Lung microvascular endothelial cell (primary cell): ENCODE measurements at places on chromosomes 12 and 14. TPM values are rescaled to one million over a fixed set of nuclear protein-coding genes. Genes with fewer than 3 reads are reported as not detected.

PRICKLE1 gene
- total RNA-seq = 9.4 and 22.2 TPM in 2 replicates

EPYC gene
- not detected in 2 replicates for total RNA-seq

TAS2R7 gene
- not detected in 2 replicates for total RNA-seq

GCN1 gene
- 48.4 and 68.5 TPM in 2 replicates for total RNA-seq

TPPP2 gene
- not detected in 2 replicates for total RNA-seq

ADAM21 gene
- total RNA-seq = under 0.01 TPM in 2 replicates

SLC38A4 gene
- total RNA-seq = 1.1 and 1.6 TPM in 2 replicates

PRIMA1 gene
- total RNA-seq = not detected in 2 replicates

SOAT2 gene
- total RNA-seq = not detected in 2 replicates

WNT1 gene
- total RNA-seq = not detected in 2 replicates

REP15 gene
- total RNA-seq = 3.5 and 13.5 TPM in 2 replicates

CD69 gene
- total RNA-seq = 0.40 and 0.44 TPM in 2 replicates

B4GALNT1 gene
- under 0.01 TPM in 1 of 2 replicates, not detected in the other for total RNA-seq

HPD gene
- not detected in 2 replicates for total RNA-seq

HVCN1 gene
- total RNA-seq = 2.2 and 5.0 TPM in 2 replicates

MMP17 gene
- total RNA-seq = 5.0 and 9.9 TPM in 2 replicates

RNU4-1 gene
- total RNA-seq = under 0.01 TPM in 2 replicates

SLCO1C1 gene
- total RNA-seq = not detected in 2 replicates

TSHR gene
- total RNA-seq = not detected in 2 replicates

SERPINA10 gene
- not detected in 2 replicates for total RNA-seq

RASSF9 gene
- total RNA-seq = 4.1 and 10.9 TPM in 2 replicates

MGST1 gene
- total RNA-seq = 10.5 and 12.9 TPM in 2 replicates

TAS2R50 gene
- 1.1 and 1.2 TPM in 2 replicates for total RNA-seq

MYO1H gene
- not detected in 2 replicates for total RNA-seq

KRT83 gene
- total RNA-seq = not detected in 2 replicates

SERPINA6 gene
- total RNA-seq = not detected in 2 replicates

ANO2 gene
- 14.4 and 84.1 TPM in 2 replicates for total RNA-seq

MIP gene
- under 0.01 and 0.40 TPM in 2 replicates for total RNA-seq

LRRC74A gene
- not detected in 2 replicates for total RNA-seq

KRT73 gene
- not detected in 2 replicates for total RNA-seq

CCDC175 gene
- not detected in 2 replicates for total RNA-seq

SLC38A2 gene
- 331 and 546 TPM in 2 replicates for total RNA-seq

CLEC4E gene
- total RNA-seq = not detected in 2 replicates

XRCC3 gene
- 6.3 and 8.9 TPM in 2 replicates for total RNA-seq

STAC3 gene
- 0.22 and 0.40 TPM in 2 replicates for total RNA-seq

KRT79 gene
- total RNA-seq = not detected in 2 replicates

FBLN5 gene
- 0.87 and 1.8 TPM in 2 replicates for total RNA-seq

SDR9C7 gene
- total RNA-seq = not detected in 2 replicates

HCAR3 gene
- not detected in 2 replicates for total RNA-seq

PTGES3 gene
- total RNA-seq = 45.2 and 50.3 TPM in 2 replicates

KRT6B gene
- total RNA-seq = not detected in 2 replicates

STON2 gene
- total RNA-seq = 49.0 and 175 TPM in 2 replicates

TAS2R8 gene
- total RNA-seq = not detected in 2 replicates

TSPAN8 gene
- not detected in 2 replicates for total RNA-seq
